ENCODE measurements at places on chromosomes 3 and 15.

DNA sequence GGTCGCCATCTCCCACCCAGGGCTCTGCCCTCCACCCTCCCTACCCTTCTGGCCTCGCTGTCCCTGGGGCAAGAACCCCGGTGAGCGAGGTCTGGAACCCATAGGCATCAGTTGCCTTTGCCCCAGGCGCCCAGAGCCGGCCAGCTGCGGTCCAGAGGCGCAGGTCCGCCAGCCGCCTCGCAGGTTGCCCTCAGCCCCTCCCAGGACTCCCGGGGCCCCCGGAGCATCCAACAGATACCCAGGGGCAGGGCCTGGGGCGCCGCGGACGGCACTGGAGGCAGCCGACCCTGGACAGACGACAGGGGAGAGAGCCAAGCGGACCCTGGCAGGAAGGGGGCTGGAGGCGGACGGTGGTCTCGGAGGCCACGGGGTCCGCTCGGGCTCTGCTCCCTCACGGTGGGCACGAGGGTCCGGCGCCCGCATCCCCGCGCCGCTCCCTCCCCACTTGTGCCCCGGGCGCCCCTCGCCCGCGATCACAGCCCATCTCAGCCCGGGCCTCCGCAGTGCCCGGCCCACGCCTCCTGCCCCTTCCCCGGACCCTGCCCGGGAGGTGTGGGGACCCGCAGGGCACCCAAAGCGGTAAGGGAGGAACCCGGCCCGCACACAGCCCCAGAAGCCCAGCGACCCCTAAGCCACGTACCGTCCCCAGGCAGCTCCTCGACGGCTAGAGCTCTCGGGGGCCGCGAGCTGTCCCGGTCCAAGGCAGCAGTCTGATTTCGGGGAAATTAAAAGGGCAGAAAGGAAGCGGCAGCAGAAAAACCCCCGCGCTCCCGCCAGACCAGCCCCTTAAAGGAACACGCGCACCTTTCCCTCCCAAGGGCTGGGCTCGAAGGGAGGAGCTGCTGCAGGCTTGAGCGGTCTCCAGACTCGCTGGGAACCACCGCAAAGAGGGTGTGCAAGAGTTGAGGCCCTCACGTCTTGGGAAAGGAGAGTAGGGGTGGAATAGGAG, at the start of gene HAPLN3:
HAPLN3 (minus strand) TSS at position 726 of the 949 bp plus-strand sequence. CDS start 8,246 bp downstream, outside the sequence.
- DNase-seq, result peak; percentile 26

- DNase-seq, result peak; percentile 13
Measured at GRCh38 chr15:85618956-85619491, 175.7 kb downstream of the KLHL25 start.

DNA sequence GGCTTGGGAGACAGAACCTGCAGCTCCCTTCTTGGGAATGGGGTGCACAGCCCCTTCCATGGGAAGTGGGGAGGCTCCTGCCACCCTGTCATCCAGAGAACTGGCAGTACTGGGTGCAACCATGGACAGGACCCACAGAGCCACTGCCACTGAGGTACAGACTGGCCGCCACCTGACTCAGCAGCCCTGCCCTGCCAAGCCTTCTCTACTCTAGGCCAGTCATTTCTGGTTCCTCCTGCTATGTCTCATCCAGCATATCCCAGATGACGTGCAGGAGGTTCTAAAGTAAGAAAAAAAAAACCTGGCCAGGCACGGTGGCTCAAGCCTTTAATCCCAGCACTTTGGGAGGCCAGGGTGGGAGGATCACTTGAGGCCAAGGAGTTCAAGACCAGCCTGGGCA, 76.9 kb upstream of the RPL32 start:
- DNase-seq, result no peak

- DNase-seq, result no peak
Measured at GRCh38 chr15:78850941-78851755, 21.5 kb upstream of the MORF4L1 start.

DNA sequence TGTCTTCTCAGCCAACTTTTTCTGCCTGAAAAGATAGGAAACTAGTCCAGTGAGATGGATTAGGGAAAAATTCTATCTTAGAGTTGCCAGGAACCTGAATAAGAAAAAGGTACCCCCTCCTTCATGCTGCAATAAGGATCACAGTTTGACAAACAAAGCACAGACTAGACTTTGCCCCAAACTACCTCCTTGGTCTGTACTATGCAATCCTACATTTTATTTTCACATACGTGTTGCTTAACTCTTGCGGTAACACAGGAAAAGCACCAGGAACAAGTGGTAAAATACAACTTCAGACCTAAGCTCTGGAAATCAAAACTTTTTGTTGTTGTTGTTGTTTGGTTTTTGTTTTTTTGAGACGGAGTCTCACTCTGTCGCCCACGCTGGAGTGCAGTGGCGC, 11.3 kb upstream of the IL12A start:
- no peak for DNase-seq

- no peak for DNase-seq
Measured at GRCh38 chr3:23490459-23490858, 287.3 kb downstream of the UBE2E2 start.

DNA sequence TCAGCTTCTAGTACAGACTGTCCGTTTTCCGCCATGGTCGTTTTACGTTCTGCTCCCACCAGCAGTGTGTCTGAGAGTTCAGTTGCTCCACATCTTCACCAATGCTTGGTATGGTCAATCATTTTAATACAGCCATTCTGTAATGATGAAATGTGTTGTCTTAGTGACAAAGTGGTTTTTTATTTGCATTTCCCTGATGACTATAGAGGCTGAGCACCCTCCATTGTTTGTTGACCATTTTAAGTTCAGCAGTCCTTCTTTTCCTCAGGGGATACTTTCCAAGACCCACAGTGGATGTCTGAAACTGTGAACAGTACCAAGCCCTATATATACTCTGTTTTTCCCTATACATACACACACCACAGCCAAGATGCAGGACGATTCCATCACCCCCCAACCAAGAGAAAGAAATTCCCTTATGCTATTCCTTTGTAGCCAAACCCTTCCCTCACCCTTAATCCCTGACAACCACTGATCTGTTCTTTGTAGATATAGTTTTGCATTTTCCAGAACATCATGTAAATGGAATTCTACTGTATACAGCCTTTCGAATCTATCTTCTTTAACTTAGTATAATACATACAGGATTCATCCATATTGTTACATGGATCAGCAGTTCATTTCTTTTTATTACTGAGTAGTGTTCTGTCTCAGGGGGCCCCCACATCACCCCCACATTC, 55.9 kb downstream of the C3orf20 start:
- DNase-seq, result no peak

- DNase-seq, result no peak
Measured at GRCh38 chr3:55484801-55485791, 2.0 kb downstream of the WNT5A start.

DNA sequence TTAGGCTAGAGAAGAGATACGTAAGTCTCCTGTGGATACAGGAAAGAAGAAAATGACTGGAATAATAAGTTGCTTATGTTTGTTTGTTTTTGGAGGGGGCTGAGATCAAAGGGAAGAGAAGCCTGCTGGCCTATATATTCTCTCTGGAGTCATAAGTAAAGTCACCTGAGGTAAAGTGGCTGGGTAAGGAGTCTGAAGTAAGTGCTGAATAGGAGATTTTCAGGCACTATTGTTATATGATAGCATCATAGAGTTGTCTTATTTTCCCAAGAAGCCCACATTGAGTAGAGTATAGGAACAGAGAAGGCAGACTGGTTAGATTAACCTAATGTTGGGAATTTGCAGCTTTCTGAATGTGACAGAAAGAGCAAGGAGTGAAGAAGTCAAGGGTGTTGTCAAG, 10.7 kb downstream of the TBC1D23 start:
- DNase-seq, result no peak

- no peak for DNase-seq
Measured at GRCh38 chr3:9402410-9403228, 5.2 kb downstream of the SETD5 start.

DNA sequence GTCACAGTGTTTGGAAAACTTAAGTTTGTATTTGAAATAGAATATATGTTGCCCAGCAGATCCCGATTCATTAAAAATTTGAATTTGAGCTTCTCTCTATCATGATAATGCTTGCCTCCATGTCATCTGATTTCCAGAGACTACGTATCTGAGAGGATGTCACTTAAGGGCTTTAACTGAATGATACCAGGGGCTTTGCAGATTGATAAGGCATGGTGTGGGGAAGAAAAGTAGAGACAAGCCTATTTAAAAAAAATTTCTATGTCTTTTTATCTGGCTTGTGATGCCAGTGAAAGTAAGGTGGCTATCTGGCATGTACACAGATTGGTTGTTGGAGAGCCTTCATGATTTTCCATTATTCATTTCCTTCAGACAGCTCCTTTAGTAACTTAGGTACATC, 72.7 kb downstream of the UBE2E2 start:
- DNase-seq, result no peak

GRCh38 chr15:98384328-98385029, 263.9 kb upstream of the IGF1R start:
- DNase-seq, result no peak

DNA sequence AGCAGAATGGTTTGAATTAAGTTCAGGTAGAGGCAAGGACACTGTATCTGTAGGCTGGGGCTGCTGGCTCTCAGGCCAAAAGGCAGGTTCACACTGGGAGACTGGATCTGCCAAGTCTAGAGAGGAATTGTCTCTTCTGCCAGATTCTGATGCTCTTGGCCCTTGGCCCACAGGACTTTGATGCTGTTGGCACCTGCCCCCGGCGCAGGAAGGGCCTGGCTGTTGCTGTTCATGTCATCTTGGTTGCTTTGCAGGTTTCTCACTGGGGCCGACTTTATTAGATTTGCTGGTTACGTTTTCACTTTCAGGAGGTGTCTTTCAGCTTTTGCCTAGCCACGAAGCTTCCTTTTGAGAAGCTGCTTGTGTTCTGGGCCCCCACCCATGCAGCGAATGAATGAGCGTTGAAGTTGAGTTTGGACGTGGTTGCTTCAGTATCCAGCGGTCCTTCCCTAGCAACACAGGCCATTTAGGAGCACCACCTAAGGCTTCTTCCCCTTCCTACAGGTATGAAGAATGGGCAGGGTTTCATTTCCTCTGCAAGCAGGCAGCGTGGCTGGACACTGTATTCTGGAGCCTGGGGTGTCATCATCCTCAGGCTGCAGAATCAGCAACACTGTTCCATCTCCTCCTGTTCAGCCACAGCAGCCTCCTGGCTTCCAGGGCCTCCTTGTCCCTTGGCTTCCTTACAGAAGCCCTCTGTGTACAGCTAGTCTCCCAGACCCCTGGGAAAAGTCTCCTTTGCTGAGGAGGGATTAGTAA, 65.6 kb upstream of the PRR23C start:
- no peak for DNase-seq

- DNase-seq, result peak; percentile 3
Measured at GRCh38 chr15:43903864-43904290, 77.1 kb downstream of the WDR76 start.

DNA sequence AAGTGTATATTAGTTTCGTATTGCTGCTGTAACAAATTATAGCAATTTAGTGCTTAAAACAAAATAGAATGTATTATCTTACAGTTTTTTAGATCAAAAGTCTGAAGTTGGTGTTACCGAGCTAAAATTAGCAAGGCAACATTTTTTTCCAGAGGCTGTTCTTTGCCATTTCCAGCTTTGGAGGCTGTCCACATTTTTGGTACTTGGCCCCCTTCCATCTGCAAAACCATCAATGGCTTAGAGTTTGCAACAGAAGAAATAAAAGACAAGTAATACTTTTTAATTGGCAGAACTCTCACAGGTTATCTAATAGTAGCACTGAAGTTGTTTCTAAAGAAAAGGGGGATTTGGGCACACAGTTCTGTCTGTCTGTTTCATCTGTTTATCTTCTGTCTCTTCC, 1248.5 kb downstream of the ROBO1 start:
- DNase-seq, result no peak

DNA sequence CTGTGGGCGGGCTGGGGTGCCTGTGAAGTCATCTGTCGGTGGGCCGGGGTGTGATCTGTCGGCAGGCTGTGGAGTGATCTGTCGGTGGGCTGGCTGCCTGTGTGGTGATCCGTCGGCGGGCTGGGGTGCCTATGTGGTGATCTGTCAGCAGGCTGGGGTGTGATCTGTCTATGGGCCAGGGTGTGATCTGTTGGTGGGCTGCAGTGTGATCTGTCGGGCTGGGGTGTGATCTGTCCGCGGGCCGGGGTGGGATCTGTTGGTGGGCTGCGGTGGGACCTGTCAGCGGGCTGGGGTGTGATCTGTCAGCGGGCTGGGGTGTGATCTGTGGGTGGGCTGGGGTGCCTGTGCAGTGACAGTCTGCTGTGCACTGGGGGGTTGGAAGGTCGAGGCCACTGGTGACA, 204.5 kb downstream of the XXYLT1 start:
- no peak for DNase-seq

DNA sequence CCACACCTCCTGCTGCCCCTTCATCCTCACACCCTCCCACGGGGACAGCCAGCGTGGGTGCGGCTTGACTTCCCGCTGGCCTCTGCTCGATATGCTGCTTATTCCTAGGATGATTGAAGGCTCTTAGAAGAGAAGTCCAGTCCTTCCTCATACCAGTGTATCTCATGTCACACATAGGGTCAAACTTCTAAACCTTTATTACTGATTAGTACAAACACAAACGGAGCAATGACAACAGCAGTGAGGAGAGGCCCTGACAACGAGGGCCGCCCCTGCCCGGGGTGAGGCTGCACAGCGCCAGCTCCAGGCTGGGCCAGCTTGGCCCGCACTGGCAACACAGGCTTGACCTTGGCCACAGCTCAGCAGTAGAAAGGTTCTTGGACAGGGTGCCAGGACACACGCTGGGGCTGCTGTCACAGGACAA, 3.7 kb downstream of the CIB1 start:
- DNase-seq, result no peak

DNA sequence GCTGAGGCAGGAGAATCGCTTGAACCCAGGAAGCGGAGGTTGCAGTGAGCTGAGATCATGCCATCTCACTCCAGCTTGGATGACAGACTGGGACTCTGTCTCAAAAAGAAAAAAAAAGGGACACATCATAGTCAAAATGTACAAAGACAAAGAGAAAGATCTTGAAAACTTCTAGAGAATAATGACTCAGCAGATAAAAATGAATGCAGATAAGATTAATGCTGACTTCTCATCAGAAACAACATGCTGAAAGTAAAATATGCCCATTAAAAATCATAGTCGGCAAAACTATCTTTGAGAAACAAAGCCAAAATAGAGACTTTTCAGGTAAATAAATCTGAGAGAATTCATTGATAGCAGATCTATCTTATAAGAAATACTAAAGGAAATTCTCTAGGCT, 271.1 kb upstream of the GPR149 start:
- no peak for DNase-seq

GRCh38 chr15:82875411-82876003, 66.1 kb downstream of the WHAMM start:
- no peak for DNase-seq

DNA sequence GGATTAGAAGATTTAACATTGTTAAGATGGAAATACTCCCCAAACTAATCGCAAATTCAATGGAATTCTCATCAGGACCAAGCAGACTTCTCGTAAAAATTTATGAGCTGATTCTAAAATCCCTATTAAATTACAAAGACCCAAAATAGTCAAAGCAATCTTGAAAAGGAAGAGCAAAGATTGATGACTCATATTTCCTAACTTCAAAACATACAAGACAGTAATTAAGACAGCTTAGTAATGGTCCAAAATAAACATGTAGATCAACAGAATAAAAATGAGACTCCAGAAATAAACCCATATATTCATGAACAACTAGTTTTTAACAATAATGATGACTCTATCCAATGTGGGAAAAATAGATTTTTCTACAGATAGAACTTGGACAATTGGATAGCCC, 148.7 kb downstream of the SI start:
- no peak for DNase-seq

- DNase-seq, result no peak
Measured at GRCh38 chr3:139811331-139811730, 123.7 kb upstream of the CLSTN2 start.
